ENCODE measurements at places on chromosomes 6 and 20.
A peak's percentile ranks its signal among the peaks of the same experiment; 100 is the strongest.

DNA sequence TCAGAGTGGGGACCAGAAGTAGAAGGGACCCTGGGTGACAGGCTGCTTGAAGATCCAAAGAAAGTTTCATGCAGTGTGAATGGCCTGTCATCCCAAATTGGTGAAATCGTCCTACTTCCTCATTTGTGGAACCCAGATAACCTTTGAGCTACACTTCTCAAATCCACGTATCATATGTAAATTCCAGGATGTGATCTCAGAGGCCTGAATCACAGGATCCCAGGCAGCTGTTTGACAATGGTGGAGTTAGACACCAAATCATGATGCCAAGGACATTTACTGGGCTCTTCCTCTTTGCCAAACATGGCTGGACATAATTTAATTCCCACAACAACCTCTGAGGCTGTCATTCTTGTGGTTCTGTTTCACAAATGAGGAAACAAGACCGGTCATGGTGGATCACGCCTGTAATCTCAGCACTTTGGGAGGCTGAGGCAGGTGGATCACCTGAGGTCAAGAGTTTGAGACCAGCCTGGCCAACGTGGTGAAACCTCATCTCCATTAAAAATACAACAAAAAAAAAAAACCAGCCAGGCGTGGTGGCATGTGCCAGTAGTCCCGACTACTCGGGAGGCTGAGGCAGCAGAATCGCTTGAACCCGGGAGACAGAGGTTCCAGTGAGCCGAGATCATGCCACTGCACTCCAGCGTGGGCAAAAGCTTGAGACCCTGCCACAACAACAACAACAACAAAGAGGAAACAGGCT, 39.9 kb upstream of the TTPAL start:
- DNase-seq, result no peak

DNA sequence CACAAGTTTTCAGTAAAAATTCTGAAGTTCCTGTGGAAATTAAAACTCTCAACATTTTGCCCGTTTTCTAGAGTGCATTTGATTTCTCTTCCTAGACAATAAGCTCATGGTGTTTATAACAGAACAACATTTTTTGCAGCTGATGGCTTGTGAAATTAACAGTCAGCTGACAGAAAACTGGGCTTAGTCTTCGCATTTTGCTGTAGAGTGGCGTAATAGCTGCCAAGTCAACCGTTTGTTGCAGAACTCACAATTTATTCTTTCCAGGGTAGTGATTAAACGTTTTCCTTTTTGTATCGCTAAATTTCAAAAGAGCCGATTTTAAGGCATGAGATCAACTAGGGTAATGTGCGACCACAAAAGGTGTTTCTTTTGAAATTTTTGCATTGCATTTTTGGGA, 1.4 kb downstream of the SPO11 start:
- DNase-seq, result no peak

DNA sequence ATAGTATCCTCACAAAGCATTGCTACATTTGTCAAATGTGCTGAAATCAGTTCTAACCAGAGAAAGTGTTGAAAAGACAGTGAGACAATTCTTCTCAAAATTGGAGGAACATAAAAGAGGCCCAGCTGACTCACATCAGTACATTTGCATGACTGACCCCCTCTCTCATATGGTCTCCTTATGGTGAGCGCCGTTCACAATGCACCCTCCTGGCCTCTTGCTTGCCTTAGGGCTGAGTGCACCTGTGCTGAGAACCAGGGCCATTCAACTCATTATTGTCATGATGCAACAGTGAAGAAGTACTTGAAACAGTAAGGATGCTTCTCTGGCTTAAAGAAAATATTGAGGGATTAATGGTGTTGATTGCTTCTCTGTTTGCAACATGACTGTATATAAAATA, 375.2 kb upstream of the AGPAT4 start:
- no peak for DNase-seq

- DNase-seq, result peak; percentile 85
Observed at GRCh38 chr6:118748311-118749062, 97.1 kb upstream of the CEP85L start.

- DNase-seq, result peak; percentile 93
Observed at GRCh38 chr20:16661756-16662155, 68.1 kb upstream of the SNRPB2 start.

- no peak for DNase-seq
Observed at GRCh38 chr20:59190466-59190865, 26.8 kb downstream of the ZNF831 start.

GRCh38 chr20:37469531-37469930, 51.5 kb upstream of the NNAT start:
- no peak for DNase-seq

DNA sequence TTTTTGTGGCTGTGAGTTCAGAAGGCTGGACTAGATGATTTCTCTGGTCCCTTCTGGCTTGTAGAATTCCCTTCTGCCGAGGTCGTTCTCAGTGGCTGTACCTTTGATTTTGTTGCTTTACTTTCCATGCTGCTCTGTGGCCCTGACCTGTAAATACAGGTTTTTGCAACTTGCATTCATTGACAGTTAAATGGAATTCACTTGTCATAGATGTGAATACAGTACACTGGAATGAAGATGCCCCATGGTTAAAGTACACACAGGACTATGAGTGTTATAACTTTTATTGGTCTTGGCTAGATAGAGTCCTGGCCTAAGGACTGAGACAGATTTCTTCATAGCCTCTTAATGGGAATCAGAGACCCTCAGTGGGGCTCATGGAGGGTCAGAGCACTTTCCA, 12.9 kb upstream of the EFCAB8 start:
- no peak for DNase-seq
